Skeletal muscle cell (primary cell): ENCODE measurements at places on chromosomes 1 and 21.

DNA sequence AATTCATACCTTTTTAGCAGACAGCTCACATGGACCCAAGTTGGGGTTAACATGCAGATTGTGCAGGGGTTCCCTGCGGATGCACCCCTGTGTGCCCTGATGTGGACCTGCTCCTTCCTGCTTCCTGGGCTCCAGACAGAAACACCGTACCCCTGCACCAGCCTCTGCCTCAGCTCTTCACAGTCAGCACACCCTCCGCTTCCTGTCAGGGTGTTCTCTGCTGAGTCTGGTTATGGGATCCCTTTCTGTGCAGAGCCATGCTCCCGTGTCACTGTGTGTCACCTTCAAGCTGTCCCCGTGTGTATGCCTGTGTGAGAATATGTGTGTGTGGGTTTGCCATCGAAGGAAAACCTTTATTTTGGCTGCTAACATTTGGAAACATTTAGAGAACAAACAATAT, 48.7 kb upstream of the KCNJ15 start:
- DNase-seq: no peak

DNA sequence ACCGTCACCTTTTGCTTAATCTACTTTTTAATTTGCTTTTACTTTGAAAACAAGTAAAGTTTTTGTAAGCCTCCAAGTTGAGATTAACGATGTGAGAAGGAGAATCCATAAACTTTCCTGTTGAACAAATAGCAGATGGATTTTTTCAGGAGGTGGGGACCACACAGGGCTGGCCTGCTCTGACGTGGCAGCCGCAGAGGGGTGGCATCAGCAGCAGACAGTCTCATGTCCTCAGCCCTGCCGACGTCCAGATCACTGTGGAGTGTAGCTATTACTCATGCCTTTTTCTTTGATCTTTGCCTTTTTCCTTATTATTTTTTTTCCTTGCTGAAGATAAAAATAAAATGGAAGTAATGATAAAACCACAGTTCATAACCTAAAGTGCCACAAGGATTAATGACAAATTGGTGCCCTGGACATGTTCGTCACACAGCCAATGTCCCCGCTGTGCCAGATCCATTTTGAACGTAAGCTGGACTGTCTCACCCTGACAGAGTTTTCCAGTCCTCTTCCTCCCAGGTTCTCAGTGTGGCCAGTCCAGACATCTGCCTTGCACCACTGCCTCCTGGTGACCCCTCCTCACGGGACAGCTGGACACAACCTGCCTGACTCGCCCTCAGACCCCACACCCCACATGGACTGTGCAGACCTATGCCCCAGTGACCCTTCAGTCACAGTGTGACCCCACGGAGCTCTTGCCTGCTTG, 15.4 kb upstream of the ZBTB21 start:
- DNase-seq: no peak

DNA sequence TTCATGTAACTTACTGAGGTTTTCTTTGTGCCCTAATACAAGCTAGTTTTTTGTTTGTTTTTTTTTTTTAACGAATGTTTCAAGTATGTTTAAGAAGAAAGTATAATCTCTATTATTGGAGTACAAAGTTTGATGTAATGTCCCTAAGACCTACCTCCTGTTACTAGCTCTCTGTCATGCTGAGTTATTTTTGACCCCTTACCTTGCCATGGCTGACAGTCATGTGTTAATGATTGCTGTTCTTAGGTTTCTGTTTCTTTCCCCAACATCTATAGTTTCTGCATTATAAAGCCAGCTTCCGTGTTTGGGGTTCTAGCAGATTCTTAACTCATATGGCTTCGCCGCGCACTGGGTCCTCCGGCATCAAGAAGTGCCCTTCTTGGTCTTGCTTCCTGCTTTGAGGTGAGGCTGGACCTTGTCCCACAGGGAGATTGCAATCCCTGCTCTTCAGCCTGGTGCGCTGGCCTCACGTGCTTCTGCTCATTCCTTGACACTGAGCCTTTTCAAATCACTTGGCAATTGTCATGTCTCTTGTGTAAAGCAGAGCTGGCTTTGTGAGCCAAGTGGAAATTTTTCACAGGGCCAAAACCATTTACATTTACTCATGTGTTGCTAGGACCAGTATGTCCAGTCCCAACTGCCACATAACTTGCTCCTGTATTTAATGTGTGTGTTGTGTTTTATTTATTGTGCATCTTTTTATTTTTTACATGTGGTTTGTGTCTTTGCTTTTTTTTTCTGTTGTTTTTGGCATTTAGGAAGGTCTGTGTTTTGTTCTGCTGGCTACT, 135.0 kb upstream of the COL6A1 start:
- DNase-seq: no peak

DNA sequence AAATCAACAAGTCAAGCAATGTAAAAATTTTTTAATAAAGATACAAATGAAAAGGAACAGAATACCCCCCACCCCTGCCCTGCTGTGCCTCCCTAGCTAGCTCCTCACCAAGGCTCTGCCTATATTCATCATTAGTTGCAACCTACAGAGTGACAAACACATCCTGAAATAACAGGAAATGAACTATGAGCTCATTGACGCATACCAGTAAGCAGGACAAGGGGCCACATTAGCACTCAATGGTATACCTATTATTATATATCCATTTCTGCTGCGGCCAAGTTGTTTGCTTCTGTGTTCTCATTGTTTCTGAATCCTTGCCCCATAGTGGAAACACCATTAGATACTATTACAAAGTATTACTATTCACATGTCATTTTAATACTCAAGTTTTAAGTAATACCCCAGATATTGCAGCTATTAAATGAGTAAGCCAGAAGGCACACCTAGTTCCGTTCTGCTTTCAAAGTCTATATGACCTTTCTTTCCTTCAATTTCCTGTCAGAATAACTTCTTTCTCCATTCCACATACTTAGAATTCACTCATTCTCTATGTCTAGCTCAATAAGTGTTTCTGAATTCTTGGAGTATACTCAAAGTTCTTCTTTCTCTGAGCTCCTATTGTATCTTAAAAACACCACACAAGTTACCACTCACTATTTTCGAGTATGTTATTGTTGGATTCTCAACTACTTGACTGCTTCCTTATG, 1214.9 kb downstream of the PLA2G4A start:
- no peak for DNase-seq

- DNase-seq: no peak
These were observed 7.2 kb downstream of the VANGL1 start for GRCh38 chr1:115648717-115649691.

DNA sequence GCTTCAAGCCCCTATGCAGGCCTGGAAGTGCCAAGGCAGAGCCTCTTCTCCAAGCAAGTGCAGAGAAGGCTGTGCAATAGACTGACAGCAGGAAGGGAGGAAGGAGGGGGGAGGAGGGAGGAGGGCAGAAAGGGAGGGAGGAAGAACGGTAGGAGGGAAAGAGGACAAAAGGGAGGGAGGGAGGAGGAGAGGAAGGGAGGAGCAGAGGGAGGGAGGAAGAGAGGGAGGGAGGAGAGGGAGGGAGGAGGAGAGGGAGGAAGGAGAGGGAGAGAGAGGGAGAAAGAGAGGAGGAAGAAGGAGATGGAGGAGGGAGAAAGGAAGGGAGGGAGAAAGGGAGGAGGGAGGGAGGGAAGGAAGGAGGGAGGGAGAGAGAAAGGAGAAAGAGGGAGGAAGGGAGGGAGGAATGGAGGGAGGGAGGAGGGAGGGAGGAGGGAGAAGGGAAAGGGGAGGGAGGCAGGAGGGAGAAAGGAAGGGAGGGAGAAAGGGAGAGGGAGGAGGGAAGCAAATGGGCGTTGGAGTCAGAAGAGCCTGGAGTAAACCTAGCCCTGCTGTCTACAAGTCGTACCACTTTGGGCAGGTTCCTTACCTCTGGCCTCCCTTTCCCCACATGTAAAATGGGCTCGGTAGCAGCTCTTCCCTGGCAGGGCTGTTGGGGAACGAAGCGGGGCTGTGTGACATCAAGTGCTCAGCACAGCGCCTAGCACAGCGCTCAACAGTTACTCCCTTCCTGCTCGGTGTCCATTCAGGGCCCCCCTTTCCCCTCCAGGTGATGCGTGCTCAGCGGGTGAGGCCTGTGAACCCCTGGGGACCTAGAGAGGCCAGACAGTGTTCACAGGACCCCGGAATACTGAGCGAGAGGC, 244.6 kb downstream of the NPHP4 start:
- no peak for DNase-seq

DNA sequence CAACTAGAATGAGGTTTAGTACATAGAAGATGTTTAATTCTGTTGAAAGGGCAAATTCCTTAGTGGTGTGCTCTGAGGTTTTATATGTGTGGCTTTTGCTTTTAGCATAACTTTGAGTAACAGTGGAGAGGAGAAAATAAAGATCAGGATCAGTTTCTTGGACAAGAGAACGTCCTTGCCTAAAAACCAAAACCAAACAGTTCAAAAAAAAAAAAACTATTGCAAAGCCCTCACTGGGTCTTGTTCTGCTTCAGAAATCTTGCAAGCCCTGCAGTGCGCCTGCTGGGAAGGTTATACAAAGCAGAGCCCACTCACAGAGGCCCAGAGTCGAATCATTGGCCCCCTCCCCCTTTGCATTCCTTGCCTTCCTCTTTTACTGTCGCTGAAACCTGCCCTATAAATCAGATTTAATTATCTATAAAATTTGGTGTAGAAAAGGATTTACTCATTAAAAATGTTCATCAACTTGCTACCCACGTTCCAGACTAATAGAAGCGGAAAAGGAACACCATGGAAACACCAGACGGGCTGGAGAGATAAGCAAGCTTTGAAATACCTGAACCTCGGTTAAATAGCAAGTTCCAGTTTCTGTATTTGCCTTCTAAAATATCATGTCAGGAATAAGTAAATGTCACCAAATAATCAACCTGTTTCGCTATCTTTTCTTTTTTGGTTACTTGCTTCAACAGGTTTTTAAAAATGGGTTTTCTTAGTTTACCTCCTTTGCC, 201.6 kb upstream of the PTBP2 start:
- no peak for DNase-seq

GRCh38 chr1:203516906-203517305, 23.0 kb downstream of the OPTC start:
- no peak for DNase-seq

DNA sequence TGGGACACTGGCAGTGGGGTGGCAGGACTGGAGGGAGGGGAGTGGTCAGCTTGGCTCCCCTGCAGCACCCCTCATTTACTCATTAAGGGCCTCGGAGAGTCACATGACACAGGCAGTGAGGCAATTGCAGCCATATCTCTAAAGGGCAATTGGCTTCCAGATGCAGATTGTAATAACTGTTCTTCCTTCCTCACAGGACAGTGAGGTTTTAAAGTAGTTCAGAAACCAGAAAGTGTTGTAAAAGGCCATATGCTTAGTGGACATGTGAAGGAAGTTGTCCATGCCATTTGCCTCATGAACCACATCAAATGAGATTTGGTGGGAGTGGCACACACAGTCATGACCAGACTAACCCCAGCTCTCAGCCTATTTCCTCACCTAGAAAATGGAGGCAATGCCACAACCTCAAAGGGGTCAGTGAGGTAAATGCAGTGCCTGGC, 11.1 kb downstream of the MTX1 start:
- no peak for DNase-seq

DNA sequence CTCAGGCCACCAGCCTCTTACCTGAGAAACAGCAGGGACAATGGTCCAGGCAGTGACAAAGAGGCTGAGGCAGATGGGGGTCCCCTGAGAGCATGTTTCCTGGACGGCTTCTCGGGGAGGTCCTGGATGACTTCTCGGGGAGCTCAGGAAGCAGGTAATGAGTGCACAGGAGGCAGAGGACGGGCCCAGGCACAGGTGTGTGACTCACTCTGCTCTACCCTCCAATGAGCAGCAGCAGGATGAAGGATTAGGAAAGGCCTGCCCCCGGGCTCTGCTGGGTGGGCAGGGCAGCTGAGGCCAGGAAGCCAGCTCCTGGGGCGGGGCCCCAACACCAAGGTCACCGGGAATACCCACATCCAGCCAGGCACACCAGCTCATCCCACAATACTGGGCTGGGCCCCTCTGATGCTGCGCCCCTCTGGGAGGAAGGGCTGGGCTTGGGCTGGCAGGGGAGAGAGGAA, 17.2 kb upstream of the PTAFR start:
- no peak for DNase-seq

GRCh38 chr1:6423321-6423999, 1.1 kb upstream of the ESPN start:
- DNase-seq: no peak

DNA sequence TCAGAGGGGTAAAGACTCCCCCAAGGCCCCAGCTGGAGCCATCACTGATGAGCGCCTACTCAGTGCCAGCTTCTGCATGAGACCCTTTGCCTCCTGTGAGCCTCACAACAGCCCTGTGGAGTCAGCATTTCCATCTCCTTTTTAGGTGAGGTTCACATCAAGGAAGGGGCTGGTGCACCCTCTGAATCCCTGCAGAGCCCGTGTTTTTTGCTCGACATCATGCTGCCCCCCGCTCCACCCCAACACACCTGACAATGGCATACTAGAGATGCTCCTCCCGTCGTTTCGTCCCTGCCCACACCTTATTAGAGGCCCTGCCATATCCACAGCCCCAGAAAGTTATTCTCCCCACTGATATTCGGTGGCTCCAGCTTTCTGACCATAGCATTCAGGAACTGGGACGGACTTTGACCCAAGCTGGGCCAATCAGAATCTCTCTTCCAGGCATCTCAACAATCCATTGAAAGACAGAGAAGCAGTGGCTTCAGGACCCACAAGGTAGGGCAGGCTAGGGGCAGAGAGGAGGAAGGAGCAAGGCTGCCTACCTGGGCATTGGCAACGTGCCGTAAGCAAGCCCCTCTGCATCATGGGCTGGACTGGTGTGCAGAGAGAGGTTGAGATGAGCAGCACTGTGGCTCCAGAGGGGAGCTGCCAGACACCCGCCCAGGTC, 32.7 kb downstream of the EPHA10 start:
- no peak for DNase-seq

GRCh38 chr1:246420300-246420699, 86.8 kb downstream of the SMYD3 start:
- DNase-seq: no peak

GRCh38 chr1:209710093-209710492, 5.4 kb downstream of the HSD11B1 start:
- DNase-seq: no peak

- DNase-seq: no peak
These were observed 148.0 kb downstream of the PLA2G4A start for GRCh38 chr1:186976700-186977099.

GRCh38 chr1:1068517-1069055, 5.5 kb downstream of the RNF223 start:
- no peak for DNase-seq

GRCh38 chr1:192707978-192708547, 72.1 kb downstream of the RGS13 start:
- DNase-seq: no peak

DNA sequence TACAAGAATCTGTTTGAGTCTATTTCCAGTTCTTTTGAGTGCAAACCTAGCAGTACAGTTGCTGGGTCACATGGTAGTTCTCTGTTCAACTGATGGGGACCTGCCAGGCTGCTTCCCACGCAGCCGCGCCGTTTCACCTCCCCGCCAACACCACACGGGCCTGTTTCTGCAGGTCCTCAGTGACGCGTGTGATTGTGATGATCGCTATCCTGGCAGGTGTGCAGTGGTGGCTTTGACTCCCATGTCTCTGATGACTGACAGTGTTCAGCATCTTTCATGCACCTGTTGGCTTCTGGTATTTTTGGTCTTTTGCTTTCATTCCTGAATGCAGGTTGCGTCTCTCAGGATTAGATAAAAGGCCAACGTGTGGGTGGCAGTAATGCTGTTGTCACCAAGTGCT, 41.6 kb downstream of the FAAP20 start:
- no peak for DNase-seq

GRCh38 chr1:192270398-192270797, 46.4 kb upstream of the RGS21 start:
- DNase-seq: no peak
